ENCODE measurements at places on chromosomes 5 and 9.

DNA sequence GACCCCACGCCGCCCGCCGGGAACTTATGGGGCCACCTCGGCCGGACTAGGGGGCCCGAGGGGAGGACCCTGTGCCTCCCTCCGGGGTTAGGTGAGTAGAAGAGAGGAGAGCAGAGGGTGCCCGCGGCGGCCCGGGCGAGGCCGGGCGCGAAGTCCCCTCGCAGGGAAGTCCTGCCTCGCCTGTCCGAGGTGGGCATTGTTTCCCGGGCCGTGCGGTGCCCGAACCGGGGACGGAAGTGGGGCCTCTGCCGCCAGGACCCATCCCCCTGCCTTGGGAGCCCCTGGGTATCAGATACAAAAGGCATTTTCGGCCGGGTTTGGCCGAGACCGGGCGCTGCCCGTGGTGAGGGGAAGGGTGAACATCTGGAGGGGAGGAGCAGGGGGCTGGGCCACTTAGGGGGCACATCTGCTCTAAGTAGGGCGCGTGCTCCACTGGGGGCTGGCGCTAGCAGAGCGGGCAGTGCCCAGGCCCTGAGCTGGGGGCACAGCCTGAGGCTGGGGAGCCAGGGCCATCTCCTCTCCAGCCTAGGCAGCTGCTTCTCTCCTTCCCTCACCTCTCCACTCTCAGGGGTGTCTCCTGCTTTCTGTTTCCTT lies 48.2 kb downstream of the DAB2IP start:
- no peak for DNase-seq

DNA sequence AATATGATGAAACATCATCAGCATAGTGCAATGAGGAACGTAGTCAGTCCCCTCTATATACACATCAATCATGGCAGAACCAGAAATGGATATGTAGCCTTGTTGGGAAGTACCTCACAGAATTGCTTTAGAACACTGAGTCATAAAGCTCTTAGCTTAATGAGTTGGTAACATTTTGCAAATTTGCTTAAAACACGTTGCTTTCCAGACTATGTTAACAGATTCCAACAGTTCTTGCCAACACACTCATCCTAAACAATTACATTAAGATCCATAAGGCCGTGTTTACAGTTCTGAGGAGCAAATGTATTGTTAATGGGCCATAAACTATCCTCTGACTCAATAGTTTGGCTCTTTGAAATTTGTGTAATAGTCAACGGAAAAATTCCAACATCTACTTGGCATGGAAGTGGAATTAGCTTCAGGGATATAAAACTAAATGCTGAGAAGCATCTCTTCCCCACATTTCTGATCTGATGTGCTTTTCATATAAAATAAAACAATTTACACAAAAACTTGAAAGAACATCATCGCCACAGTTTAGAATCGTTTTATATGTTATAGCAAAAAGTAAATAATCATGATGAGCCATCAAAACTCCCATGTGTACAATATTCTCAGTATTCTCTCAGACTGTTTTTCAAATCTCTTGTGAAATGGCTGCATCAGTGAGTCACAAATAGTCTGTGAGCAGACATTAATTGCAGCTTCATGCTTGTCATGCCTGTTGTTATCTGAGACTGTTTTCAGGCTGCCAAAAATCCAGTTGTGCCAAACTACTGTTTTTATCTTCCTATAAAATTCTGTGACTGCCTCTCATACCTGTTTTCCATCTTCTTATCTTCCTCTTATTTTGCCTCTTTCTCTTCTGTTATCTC lies 291.9 kb downstream of the COX7C start:
- DNase-seq: peak; percentile 95

- DNase-seq: peak; percentile 36
Observed at GRCh38 chr9:16282216-16282615, 588.3 kb downstream of the BNC2 start.

GRCh38 chr5:116671211-116671736 lies 96.7 kb upstream of the SEMA6A start:
- no peak for DNase-seq

- DNase-seq: peak; percentile 45
Observed at GRCh38 chr9:10268531-10269485, 344.0 kb downstream of the PTPRD start.

DNA sequence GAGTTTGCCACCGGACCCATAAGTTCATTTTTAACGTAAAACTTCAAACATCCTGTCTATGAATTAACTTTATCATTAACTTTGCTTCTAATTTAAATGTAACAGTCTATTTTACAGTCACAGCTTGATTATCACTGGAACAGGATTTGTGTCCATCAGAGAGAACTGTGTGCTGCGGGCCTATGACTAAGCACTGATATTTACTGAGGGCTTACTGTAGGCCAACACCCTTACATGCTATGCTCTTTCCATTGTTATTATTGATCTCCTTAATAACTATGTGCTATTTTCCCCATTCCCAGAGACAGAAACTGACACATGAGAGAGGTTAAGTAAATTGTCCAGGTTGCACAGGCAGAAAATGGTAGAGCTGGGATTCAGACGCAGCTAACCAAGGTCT lies 24.0 kb upstream of the GPR151 start:
- DNase-seq: no peak

DNA sequence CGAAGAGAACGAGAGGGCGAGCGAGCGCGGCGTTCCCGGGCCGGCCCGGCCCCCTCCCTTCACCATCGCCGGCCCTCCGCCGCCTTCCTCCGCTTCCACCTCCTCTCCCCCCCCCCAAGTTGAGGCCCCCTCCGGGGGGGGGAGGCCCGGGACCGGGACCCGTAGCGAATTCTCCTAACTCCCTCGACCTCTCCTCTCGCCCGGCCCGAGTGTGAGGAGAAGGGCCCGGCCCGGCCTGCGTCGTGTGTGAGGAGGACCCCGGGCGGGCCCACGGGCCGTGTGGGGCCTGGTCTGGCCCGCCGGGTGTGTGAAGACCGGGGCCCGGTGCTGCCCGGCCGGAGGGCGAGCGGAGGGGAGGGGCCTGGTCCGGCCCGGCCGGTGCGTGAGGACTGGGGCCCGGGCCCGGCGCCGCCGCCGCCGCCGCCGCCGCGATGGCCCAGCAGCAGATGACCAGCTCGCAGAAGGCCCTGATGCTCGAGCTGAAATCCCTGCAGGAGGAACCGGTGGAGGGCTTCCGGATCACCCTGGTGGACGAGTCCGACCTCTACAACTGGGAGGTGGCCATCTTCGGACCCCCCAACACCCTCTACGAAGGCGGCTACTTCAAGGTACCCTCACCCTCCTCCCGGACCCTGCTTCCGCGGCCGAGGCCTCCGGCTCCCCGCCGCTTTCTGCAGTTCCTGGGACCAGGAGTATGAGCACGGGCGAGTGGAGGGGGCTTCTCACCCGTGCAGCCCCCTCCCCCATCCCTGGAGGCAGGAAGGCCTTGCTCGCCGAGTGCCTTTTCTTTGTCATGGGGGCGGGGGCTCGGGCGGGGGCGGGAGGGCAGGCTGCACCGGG lies 587 bp downstream of the UBE2R2 start:
- peak; percentile 76 for DNase-seq

- peak; percentile 84 for DNase-seq
Observed at GRCh38 chr5:78399116-78399515, 38.7 kb downstream of the SCAMP1 start.

DNA sequence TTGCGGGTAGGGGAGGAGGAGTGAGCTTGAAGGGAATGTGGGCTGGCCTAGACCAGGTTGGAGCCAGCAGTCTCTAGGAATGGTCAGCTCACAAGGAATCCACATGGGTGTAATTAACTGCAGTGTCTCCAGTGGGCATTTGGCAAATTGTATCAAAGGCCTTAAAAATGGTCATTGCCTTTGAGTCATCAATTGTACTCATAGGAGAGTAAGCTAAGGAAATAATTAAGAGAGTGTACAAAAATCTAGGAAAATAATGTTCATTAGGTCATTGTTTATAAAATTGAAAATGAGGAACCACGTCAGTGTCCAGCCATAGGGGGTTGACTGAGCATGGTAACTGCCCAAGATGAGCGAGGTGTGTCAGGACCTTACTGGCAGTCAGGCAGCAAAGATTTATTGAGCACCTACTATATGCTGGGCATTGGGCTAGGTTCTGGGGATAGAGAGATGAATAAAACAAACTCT lies 29.8 kb upstream of the RPL26L1 start:
- peak; percentile 82 for DNase-seq

GRCh38 chr5:135441350-135441831 lies 5.8 kb downstream of the DCANP1 start:
- DNase-seq: no peak

DNA sequence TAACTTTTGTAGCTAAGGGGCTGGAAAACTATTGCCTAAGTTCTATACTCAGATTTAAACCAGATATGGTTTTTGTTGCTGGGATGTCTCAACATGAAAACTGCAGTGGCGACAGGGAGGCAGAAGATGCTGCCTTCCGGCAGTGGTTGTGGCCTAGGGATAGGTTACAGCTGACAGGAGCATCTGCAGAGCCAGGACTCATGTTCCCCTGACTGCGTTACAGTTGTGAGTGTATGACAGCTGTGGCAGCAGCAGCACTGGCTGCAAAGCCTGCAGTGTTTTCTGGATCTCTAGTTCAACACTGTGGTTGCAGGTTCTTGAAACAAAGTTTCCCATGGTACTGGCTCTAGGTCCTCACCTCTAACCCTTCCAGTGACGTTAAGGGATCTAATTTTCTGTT lies 498.8 kb upstream of the CDH18 start:
- no peak for DNase-seq

- no peak for DNase-seq
Observed at GRCh38 chr5:73859696-73860095, 233.7 kb downstream of the ARHGEF28 start.

Measured in fibroblast of skin of abdomen (primary cell).